Central memory CD8-positive, alpha-beta T cell (primary cell): ENCODE measurements at places on chromosomes 1 and 21.

DNA sequence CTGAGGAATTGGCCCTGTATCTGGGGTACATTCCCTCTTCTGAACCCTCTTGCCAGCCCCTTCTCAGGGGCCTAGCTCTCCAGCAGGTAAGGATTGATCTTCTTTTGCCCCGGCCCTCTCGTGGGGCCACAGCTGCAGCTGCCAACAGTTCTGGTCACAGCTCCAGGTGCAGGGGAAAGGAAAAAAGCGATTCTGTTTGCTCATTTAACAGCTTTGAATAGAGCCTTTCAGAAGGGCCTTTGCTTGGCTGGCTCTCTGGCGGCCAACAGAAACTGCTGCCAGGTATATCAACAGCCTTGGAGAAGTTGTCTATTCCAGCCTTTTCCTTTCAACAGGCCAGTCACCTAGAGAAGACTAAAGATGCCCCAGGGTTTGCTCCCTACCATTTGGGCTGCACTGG lies 16.1 kb upstream of the FMOD start:
- H3K27ac ChIP-seq: no peak overlapping the region
- peaks cover 5% of the 10 kb centered on the region for H3K4me1 ChIP-seq
- H3K27me3 ChIP-seq: peaks cover 50% of the 10 kb centered on the region
- H3K36me3 ChIP-seq: no peaks in the 10 kb centered on the region

DNA sequence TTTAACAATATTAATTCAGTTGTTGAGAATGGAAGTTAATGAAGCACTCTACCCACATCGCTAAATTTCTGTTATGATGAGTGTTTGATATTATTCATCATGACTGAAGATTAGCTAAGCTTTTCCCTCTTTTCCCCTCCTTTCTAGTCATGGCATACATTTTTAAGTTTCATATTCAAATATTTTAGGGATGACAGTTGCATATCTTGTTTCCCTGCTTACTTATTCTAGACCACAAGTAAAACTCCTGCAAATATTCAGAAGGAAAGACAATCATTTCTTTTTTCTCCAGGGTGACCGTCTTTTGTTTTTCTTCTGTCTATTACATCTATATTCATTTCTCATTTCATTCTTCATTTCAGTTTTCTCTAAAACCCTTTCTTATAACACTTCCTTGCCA lies 906.0 kb downstream of the ADGRL2 start:
- H3K27me3 ChIP-seq: no peaks in the 10 kb centered on the region
- no peak overlapping the region for H3K27ac ChIP-seq
- no peak for DNase-seq
- H3K36me3 ChIP-seq: no peaks in the 10 kb centered on the region

DNA sequence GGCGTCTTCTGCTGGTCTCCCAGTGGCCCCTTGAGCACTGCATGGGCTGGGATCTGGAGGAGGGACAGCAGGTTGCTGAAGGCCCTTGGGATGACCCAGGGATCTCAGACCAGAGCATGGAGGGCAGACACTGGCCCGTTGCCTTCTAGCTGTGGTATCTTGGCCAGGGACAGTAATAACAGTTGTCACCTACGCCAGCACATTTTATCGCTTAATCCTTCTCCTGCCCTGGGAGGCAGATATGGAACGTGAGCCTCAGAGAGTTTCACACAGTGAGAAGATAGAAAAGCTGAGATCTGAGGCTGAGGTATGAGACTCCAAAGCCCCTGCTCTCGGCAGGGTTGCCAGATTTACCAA lies 40.1 kb upstream of the RD3 start:
- no peak for DNase-seq
- no peak overlapping the region for H3K4me3 ChIP-seq
- no peaks in the 10 kb centered on the region for H3K4me1 ChIP-seq
- H3K27me3 ChIP-seq: peaks cover 13% of the 10 kb centered on the region
- no peaks in the 10 kb centered on the region for H3K36me3 ChIP-seq
- H3K27ac ChIP-seq: no peak overlapping the region

GRCh38 chr1:48028218-48029069 lies 31.3 kb upstream of the TRABD2B start:
- H3K4me3 ChIP-seq: no peak overlapping the region
- peaks cover 19% of the 10 kb centered on the region for H3K27me3 ChIP-seq
- H3K4me1 ChIP-seq: no peaks in the 10 kb centered on the region
- H3K36me3 ChIP-seq: no peaks in the 10 kb centered on the region
- no peak overlapping the region for H3K27ac ChIP-seq
- no peak for DNase-seq

DNA sequence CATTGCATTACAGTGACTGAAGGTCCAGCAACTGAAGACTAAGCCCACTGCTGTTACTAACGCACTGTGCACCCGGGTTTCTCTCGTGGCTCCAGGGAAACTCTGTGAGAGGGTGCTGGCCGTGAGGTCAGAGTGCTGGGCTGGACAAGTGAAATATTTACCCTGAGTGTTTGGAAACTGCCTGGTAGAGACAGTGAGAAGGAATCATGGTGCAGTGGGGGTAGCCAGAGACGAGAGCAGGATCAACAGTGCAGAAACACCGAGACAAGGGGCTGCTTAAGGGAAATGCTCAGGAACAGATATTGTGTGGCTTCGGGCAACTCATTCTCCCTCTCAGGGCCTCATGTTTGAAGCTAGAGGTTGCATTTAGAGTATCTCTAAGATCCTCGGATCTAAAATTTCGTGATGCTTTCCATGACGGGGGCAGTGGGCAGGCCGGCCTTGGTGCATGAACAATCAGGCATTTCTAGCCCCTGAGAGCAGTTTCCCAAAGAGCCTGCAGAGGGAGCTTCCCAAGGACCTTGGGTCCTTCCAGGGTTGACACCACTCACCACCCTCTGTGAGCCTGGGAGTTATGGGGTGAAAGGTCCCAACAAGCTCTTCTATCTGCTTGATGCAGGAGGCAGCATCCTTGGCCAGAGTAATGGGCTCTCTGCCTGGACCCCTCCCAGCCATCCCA lies 9.7 kb downstream of the CD2 start:
- no peaks in the 10 kb centered on the region for H3K27me3 ChIP-seq
- H3K4me3 ChIP-seq: peak overlapping the region; percentile 96
- H3K36me3 ChIP-seq: peaks cover 95% of the 10 kb centered on the region
- peak overlapping the region; percentile 98 for H3K27ac ChIP-seq
- H3K4me1 ChIP-seq: peaks cover 95% of the 10 kb centered on the region
- DNase-seq: no peak

DNA sequence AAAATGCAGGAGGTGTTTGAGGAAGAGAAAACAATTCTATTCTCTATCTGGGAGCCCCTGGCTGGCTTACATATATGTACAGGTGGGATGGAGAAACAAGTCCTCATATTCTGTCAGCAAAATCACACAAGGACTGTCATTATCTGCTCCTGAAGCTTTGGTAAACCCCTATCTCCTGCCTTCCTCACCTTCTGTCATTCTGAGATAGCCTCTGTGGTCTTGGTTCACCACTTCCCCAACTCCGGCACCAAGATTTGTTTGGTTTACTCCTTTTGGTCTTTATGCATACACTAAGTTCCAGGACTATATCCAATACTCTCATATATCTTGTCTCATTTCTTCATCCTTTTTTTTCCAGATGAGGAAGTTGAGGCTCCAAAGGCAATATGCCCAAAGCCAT lies 551.1 kb downstream of the PLPP3 start:
- H3K27me3 ChIP-seq: peaks cover 5% of the 10 kb centered on the region
- no peaks in the 10 kb centered on the region for H3K4me1 ChIP-seq
- no peaks in the 10 kb centered on the region for H3K36me3 ChIP-seq

DNA sequence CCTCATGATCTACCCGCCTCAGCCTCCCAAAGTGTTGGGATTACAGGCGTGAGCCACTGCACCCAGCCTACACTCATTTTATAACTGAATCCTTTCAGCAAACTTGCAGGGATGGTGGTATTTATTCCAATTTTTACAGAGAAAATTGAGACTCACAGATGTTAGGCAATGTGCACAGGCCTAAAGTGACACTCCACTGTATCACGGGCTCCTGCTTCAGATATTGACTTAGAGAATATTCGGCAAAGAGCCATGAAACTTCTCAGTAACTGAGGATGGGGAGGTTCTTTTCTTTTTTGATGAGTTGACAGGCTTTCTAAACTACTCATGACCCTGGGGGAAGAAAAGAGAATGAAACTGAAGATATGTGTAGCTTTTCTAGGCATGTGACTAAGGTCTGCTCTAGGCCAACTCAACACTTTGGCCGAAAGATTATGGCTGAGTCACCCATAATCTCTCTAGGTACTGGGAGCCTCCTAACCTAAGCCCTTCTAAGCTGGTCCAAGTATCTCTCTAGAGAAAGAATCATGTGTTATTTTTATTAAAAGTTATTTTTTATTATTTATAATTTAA lies 19.9 kb upstream of the PTCH2 start:
- no peaks in the 10 kb centered on the region for H3K4me1 ChIP-seq
- H3K36me3 ChIP-seq: peaks cover 6% of the 10 kb centered on the region
- no peak overlapping the region for H3K4me3 ChIP-seq
- no peak overlapping the region for H3K27ac ChIP-seq
- no peaks in the 10 kb centered on the region for H3K27me3 ChIP-seq

DNA sequence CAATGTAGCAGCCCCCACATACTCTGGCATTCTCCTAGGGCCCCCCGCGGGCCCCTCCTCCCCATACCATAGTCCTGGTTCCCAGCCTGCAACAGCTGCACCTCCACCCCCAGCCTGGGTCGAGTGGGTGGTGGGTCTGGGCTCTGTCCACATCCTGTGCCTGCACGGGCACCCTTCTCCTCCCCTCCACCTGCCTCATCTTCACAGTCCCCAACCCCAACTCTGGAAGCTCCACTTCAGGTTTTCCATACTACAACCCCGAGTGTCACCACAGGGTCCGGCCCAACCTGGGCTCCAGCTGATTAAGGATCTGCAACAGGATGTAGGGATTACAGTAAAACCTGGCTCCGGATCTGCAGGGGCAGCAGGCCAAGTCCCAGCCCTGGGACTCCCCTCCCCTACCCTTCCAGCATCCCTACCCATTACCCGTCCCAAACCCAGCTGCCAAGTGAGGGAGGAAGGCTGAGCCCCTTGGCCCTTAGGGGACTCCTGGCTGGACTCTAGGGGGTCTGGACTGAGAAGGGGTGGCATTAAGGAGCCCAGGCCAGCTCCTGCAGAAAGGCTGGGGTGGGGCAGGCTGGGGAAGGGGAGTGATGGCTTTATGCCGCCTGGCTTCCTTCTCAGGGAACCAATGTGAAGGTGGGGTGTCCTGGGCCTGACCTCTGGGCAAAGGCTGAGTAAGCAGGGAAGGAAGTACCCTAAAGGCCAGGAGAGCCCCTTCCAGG lies 116.8 kb downstream of the CASZ1 start:
- no peak overlapping the region for H3K4me3 ChIP-seq
- peaks cover 50% of the 10 kb centered on the region for H3K4me1 ChIP-seq
- peak overlapping the region; percentile 91 for H3K27ac ChIP-seq
- H3K27me3 ChIP-seq: no peaks in the 10 kb centered on the region
- no peak for DNase-seq

- H3K4me3 ChIP-seq: no peak overlapping the region
- peaks cover 28% of the 10 kb centered on the region for H3K4me1 ChIP-seq
- no peak for DNase-seq
- peak overlapping the region; percentile 89 for H3K27ac ChIP-seq
Measured at GRCh38 chr1:160607672-160608032, 28.4 kb upstream of the CD84 start.

DNA sequence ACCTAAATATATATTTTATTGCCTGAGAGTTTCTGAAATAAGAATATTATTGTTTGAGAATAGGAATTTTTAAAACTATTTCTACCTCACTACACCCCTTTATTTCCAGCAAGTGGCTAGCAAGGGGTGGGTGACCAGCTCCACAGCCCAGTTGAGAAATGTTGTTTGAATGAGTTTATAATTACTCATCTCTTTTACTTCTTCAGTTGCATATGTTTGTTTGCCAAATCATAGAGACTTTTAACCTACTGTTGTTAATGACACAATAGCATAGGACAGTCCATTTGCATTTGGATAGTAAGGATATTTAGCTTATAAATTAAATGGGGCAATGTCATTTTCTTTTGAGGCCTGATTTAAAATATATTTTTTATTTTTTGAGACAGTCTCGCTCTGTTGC lies 127.8 kb downstream of the NRDC start:
- peaks cover 9% of the 10 kb centered on the region for H3K4me1 ChIP-seq
- H3K27ac ChIP-seq: no peak overlapping the region
- no peak overlapping the region for H3K4me3 ChIP-seq
- no peaks in the 10 kb centered on the region for H3K27me3 ChIP-seq

DNA sequence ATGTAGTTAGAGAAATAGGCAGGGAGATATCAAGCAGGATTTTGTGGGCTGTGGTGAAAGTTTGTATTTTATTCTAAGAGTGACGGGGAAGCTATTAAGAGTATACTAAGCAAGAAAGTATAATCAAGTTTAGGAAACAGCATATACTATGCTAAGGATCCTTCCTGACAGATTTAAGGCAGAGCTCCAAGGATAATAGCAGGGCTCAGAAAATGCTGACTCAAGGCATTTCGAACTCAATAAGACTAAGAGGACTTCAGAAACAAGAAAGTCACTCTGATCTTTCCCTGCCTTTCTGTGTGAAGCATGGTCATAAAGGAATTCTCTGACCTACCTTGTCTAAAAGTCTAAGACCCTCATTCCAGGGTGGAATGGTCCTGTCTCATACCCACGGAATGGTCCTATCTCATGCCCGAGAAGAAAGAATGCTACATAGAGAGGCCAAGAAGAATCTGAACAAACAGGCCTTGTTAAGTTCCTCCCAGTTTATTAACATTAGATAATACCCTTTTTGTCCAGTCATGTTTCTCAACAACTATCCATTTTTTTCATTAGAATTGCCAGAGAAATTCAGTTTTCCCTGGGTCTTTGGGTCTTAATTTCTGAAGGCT lies 59.1 kb downstream of the HFM1 start:
- no peak overlapping the region for H3K27ac ChIP-seq
- no peak overlapping the region for H3K4me3 ChIP-seq
- H3K27me3 ChIP-seq: peaks cover 42% of the 10 kb centered on the region
- no peaks in the 10 kb centered on the region for H3K36me3 ChIP-seq

- peaks cover 14% of the 10 kb centered on the region for H3K27me3 ChIP-seq
- no peak overlapping the region for H3K4me3 ChIP-seq
- no peak for DNase-seq
- H3K36me3 ChIP-seq: peaks cover 3% of the 10 kb centered on the region
- no peaks in the 10 kb centered on the region for H3K4me1 ChIP-seq
Measured at GRCh38 chr1:47791879-47792608, 205.1 kb downstream of the TRABD2B start.

DNA sequence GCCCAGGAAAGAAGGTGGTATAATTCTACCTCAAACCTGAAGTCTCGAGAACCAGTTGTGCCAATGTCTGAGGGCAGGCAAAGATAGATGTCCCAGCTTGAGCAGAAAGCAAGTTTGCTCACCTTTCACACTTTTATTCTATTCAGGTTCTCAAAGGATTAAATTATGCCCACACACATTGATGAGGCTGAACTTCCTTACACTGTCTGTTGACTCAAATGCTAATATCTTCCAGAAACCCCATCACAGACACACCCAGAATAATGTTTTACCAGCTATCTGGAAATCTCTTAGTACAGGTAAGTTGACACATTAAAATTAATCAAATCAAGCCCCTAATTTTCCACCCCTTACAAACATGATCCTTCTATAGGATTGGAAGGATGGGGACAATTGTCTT lies 605.7 kb downstream of the NUF2 start:
- H3K36me3 ChIP-seq: no peaks in the 10 kb centered on the region
- H3K4me3 ChIP-seq: no peak overlapping the region
- H3K4me1 ChIP-seq: no peaks in the 10 kb centered on the region
- no peak for DNase-seq

DNA sequence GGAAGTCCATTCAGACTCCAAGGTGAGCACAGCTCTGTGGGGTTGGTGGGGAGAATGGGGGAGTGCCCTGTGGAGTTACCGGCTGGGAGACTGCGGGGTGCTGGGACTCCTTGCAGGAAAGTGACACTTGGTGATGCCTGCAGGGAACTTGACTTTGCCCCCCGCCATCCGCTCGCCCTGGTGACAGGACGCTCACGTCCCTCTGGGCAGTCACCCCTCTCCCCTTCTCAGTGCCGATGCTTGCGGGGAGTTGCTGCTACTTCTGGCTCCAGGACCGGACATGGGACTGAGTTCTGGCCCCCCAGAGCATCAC lies 209.5 kb upstream of the C1orf174 start:
- H3K4me1 ChIP-seq: no peaks in the 10 kb centered on the region
- DNase-seq: no peak
- H3K4me3 ChIP-seq: no peak overlapping the region
- no peaks in the 10 kb centered on the region for H3K36me3 ChIP-seq
- H3K27me3 ChIP-seq: peaks cover 26% of the 10 kb centered on the region
- H3K27ac ChIP-seq: no peak overlapping the region
